NCI-H1048 (cell line): ENCODE measurements at places on chromosomes 4 and X.

DNA sequence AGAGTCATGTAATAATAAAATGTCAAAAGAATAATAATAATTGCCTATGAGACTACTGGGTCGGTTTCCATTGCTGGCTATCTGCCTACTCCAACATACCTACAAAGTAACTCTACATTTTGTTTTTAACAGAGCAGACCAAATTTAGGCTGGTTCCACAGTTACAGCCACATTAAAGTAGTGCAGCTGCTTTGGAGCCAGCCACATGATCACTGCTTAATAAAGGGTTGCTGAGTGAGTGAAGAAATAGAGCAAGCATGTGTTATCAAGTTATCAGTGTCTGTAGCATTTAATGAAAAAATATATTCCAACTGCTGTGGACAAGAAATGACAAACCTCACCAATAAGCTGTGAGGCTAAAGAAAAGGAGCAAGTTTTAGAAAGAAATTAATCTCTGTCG, 782.3 kb downstream of the PCDH18 start:
- DNase-seq: no peak

- DNase-seq: no peak
These were observed 12.0 kb upstream of the FAM120C start for GRCh38 chrX:54194982-54195588.

DNA sequence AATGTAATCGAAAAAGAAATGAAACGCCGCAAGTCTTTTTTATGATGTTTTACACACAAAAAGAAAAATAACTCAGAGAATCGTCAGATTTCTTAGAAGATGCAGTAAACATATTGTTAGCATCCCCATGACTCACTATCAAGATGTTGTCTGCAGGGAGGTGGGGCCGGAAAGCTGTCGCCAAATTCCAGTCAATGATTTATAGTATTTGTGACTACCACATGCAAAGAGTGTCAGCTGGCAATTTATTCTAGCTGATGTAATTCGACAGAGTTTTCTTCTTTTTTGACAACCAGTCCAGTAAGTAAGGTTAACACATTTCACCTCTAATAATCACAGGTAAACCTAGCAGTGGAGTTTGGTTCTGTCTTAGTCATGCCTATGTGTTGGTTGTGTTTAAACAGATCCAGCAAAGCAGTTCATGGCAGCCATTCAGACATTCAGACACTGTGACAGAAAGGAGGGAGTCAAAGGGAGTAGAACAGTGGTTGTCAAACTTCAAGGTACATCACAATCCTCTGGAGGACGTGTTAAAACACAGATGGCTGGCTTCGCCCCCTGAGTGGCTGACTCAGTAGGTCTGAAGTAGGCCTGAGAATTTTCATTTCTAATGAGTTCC, 19.8 kb upstream of the PPP1R2C start:
- no peak for DNase-seq

DNA sequence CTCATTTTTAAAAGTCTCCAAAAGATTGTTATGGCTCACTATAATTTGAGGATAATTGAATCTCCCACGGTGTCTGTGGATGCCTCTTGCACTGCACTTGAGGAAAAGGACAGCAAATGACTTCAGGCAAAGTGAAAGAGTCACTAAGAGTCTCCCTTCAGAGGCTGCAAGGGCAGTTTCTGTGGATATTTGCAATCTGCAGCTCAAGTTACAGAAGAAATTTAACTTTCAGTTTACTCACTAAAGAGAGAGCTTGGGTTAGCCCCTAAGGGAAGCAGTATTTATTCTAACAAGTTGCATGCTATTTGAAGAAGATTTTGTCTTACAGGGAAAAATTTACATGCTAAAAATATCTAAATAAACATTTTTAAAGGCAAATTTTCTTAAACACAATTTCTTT, 912.0 kb upstream of the TENM3 start:
- DNase-seq: no peak

DNA sequence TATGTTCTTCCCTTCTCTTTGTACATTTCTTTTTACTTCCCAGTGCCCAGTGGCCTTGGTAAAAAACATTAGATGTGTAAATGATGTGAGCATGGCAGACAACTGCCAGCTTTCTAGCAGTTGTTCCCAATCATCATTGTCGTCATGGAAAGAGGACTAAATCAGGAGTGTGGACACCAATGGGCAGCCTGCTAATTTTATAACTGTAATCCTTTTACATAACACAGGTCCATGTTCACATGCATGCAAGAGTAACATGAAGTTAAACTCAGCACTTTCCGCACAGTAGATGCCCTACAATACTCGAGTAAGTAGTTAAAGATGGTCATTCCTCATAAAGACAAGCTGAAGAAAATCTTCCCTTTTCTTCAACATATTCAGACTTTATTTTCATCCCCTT, 23.4 kb upstream of the G3BP2 start:
- no peak for DNase-seq

GRCh38 chr4:99180382-99181070, 36.4 kb upstream of the ADH4 start:
- no peak for DNase-seq

GRCh38 chrX:34873500-34874225, 68.9 kb upstream of the FAM47B start:
- DNase-seq: no peak

GRCh38 chr4:163515198-163515597, 20.7 kb downstream of the TMA16 start:
- no peak for DNase-seq

DNA sequence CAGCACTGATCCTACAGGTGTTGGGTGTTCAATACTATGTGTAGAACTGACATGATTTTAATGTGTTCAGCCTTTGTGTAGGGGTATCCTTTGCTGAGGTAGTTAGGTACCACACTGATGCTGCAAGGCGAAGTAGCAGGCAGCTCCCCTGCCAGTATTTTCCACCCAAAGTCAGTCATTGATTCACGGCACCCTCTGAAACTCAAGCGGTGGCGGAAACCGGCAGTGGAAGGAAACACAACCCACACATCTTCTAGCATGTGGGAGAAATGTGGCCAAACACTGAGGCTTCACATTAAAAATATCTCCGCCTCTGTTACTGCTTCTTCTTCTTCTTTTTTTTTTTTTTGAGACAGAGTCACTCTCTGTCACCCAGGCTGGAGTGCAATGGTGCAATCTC, 126.3 kb downstream of the AASDH start:
- DNase-seq: no peak

DNA sequence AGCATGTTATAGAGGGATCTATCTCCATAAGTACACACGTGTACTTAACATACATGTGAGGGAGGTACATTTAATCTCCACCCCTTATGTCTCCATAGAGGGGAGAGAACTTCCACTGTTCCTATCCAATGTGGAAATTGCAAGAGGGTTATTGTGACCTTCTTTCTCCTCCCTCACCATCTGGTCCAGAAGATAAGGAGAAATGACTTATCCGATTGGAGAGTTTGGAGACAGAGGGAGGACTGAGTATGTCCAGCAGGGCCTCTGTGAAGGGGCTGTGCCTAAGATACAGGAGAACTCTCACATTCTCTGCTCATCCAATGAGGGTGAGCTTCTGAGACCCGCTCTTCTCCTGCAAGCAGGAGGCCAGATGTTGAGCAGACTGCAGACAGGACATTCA, 113.1 kb downstream of the QDPR start:
- DNase-seq: no peak

DNA sequence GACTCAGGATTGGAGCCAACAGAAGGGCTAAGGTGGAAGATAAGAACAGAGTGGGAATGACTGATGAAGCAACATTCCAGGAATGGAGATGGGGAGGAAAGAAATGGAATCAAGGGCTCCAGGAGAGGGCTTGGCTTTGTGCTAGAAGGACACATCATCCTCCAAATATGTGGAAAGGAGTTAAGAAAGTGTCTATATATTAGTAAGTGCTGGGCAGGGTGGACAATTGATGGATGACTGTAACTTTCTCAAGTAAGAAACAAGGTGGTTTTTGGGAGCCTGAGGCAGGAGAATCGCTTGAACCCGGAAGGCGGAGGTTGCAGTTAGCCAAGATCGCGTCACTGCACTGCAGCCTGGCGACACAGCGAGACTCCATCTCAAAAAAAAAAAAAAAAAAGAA, 71.6 kb upstream of the NFKB1 start:
- DNase-seq: no peak

DNA sequence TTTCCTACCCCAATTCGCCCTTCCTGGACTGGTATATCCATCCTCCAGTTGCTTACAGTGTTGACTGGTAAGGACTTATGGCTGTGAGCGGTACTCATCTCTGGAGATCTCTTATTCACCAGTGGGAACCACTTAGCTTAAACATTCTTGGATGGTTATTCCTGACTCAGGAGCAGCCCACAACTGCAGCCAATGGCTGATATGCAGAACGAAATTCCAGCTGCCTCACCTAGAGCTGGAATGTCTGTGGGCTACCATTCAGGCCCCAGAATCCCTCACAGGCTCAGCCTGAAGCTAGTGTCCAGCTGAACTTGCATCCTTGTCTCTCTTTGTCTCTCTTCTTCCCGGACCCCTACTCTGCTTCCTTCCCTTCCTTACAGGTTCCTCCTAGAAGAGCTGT, 138.9 kb upstream of the SMIM31 start:
- DNase-seq: no peak

DNA sequence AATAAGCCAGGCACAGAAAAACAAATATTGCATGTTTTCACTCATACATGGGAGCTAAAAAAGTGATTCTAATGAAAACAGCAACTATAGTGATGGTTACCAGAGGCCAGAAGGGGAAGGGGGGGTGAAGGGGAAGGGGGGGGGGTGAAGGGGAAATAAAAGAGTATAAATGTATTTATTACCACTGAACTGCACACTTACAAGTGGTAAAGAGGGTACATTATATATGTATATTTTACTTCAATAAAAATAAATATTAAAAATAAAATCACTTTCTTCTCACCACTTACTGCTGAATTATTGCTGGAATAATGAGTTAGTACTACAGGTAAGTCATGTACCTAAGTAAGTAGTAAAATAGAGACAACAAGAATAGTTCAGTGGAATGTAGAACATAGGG, 2.1 kb upstream of the VCX3B start:
- DNase-seq: no peak

- DNase-seq: no peak
These were observed 106.3 kb downstream of the LINC00632 start for GRCh38 chrX:140815868-140816267.

GRCh38 chrX:31547816-31548215, 476.0 kb upstream of the FTHL17 start:
- DNase-seq: no peak

GRCh38 chr4:7656244-7656800, 221.6 kb upstream of the PSAPL1 start:
- no peak for DNase-seq

DNA sequence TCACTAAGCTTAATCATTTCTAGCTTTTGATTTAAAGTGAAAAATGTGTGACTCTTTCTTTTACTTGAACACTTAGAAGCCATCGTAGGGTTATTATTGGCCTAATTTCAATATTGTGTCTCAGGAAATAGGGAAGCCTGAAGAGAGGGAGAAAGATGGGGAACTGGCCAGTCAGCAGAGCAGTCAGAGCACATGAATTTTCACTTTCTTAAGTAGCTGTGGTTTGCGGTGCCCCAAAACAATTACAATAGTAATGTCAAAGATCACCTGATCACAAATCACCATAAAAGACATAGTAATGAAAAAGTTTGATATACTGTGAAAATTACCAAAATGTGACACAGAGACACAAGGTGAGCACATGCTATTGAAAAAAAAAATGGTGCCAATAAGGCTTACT, 45.5 kb downstream of the CENPC start:
- no peak for DNase-seq

GRCh38 chrX:72394518-72395170, 88.9 kb upstream of the CITED1 start:
- no peak for DNase-seq

- no peak for DNase-seq
These were observed 21.8 kb upstream of the ARHGEF6 start for GRCh38 chrX:136802515-136802914.

- no peak for DNase-seq
These were observed 80.9 kb downstream of the PRDM5 start for GRCh38 chr4:120841580-120841979.

GRCh38 chrX:136076942-136077341, 70.4 kb upstream of the FHL1 start:
- no peak for DNase-seq

DNA sequence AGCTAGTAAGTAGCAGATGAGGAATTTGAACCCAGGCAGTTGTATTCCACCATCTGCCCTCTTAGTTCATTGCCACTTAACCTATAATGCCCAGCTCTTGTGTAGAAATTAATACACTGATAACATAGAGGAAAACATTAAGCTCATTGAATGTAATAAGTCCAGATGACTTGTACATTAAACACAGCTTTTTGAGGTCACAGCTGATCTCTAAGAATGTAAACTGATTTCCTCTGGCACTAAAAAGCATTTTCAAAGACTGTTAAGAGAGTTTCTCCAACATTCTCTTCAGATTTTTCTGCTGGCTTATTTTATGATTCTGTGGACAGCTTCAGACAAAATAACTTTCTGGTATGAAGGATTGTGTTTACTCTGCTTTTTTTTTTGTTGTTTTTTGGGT, 42.7 kb downstream of the HPRT1 start:
- no peak for DNase-seq

DNA sequence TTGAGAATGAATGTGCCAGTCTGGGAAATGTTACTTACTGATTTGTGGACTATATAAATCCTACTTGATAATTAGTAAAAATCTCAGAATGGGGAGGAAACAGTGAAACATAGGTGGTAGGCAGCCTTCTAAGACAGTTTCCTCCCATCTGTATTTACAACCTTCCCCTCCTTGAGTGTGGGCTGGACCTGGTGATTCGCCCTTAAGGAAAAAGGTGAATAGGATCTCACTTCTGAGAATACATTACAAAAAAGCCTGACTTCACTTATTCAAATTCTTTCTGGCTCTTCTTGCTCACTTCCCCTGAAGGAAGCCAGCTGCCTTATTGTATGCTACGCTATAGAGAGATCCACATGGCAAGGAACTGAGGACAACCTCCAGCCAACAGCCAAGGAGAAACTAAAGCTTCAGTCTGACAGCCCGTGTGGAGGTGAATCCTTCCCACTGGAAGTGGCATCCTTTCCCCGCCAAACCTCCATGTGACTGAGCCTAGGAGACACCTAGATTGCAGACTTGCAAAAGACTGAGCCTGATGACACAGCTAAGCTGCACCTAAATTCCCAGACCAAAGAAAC, 585.0 kb downstream of the STPG2 start:
- no peak for DNase-seq

DNA sequence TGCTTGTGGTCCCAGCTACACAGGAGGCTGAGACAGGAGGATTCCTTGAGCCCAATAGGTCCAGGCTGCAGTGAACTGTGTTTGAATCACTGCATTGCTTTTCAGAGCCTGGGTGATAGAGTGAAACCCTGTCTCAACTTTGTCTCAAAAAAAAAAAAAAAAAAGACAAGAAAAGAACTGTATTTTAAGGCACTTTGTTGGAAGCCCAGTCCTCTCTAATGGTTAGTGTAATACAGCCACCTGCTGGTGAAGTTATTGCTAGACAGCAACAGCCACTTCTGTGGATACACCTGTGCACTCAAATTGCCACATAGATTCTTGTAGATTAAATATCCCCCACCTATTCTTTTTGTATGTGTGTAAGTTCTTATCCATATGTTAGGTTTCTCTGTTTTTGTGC, 10.1 kb upstream of the FGG start:
- DNase-seq: no peak
